Activated CD4-positive, CD25-positive, alpha-beta regulatory T cell treated with anti-CD3 and anti-CD28 coated beads, Interleukin-2, amount 50 U/mL, for 24 hours (primary cell): ENCODE measurements at places on chromosomes 7 and 10.

DNA sequence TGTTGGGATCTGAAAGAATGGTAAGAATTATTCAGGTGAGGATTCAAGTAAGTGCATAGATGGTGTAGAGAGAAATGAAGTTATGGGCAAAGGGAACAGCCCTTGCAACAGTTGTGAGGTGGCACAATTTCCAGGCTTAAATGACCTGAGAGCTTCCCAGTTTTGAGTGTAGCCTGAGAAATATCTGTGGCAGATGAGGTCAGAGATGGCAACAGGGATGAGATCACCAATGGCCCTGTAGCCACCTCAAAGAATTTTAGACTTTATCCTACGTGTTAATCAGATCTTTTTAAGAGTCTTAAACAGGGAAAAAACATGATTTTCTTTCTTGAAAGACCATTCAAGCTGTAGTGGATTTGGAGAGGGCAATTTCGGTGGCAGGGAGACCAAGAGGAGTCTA lies 1.9 kb upstream of the NRF1 start:
- ATAC-seq: no peak

- no peak for ATAC-seq
These were observed 221.0 kb downstream of the CDK14 start for GRCh38 chr7:90817151-90817550.

- ATAC-seq: peak; percentile 23
These were observed 76.3 kb downstream of the FOXL3 start for GRCh38 chr7:366161-366803.

- no peak for ATAC-seq
These were observed 298.7 kb upstream of the NRG3 start for GRCh38 chr10:81576336-81576735.

- no peak for ATAC-seq
These were observed 4.8 kb downstream of the ANK3 start for GRCh38 chr10:60384708-60385398.

DNA sequence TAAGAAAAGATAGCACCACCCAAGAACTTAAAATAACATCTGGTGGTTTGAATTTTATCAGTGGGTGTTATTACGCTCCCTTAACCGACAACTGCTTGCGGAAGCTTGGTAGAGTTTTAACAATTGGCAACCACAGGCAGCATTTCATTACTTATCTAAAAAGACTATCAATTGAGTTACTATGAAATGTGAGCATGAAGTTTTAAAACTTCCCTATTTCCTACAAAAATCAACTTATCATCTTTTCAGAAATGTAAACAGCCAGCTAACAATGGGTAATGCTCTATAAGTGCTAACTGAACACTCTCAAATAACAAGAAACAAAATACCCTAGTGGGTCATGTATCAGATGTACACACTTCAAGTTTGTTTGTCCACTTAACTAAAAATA lies 68.8 kb downstream of the OSBPL3 start:
- ATAC-seq: peak; percentile 44
